ENCODE measurements at places on chromosomes 13 and 19.
A peak's percentile ranks its signal among the peaks of the same experiment; 100 is the strongest.

DNA sequence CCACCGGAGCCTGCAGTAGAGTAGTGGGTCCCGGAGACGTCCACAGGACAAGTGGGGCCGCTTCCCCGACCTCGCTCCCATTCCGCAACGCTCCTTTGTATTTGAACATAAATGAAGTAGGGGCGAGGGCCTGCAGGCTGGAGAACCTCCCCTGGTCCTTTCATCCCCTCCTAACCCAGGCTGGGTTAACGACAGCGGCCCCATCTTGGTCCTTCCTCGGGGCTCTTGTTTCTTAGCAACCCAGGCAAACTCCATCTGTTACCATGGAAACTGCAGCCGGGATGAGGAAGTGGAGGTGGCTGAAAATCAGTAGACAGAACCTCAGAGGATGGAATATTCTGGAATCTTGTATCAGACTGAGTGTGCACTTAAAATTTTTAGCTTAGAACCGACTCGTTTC, 132.6 kb upstream of the USP29 start:
- DNase-seq: no peak

GRCh38 chr13:97967948-97968347, 14.5 kb downstream of the IPO5 start:
- DNase-seq: no peak

DNA sequence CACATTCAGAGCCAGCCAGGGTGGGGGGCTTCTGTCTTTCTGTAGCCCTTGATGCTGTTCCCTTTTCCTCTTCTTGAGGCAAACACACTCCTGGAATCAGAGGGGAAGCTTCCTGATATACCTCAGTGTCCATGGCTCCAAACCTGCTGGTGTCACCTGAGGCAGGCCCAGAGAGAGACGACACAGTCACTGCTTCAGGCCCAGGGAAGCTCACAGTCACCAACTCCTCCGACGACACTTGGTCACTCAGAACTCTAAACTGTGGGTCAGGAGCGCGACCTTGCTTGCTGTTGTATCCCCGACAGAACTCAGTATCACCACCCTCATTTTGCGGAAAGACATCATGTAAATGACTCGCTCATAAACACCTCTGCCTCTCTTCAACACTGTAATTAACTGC, 1.1 kb downstream of the ATP13A1 start:
- no peak for DNase-seq

DNA sequence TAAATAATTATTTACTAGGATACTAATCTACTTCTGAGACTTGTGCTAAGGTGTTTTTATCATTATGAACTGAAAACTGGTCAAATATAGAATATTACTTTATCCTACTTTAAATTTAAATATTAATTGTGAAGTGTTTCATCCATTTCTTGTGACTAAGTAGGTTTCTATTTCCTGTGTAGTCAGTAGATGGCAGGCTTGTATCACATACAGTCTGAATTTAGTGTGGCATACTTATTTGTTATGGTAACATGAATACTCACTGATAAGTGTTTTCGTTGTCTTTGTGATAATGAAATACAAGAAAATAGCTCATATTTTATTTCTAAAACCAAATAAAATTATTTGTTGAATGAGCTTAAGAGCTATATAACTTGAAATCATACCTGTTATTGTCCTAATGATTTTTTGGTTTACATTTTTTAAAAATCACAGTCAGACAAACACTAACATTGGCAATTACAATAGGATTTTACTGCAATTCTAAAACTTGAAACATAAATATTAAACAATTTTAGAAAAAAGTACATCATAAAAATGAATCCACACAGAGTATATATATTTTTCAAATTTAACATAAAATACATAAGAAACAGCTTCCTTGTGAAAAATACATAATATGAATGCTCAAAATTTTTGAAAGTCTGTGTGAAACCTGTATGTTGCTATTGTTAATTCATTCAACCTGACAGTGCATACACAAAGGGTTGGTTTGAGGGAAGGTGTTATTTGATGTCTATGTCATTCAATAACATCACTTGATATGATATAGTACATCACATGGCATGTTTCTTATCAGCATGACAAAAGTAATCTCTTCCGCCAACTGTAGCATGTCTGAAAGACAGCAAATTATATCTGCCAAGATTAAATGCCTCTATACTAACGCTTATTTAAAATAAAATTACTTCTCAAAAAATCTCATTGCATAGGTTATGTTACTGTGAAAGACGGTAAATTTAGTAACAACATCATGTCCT, 904.8 kb upstream of the PCDH20 start:
- no peak for DNase-seq

DNA sequence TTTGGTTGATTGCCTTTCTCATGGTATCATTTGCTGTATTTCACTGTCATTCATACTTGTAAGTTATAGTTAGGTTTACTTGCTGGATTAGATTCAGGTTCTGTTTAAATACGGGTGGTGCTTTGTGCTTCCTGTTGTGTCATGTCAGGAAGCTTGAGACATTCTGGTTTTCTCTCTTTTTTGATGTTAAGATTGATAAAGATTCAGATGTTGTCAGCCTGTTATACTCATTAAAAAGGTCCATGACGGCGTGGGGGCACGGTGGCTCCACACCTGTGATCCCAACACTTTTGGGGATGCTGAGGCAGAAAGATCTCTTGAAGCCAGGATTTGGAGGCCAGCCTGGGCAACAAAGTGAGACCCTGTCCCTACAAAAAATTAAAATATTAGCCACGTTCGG, 45.7 kb downstream of the NAA16 start:
- no peak for DNase-seq

DNA sequence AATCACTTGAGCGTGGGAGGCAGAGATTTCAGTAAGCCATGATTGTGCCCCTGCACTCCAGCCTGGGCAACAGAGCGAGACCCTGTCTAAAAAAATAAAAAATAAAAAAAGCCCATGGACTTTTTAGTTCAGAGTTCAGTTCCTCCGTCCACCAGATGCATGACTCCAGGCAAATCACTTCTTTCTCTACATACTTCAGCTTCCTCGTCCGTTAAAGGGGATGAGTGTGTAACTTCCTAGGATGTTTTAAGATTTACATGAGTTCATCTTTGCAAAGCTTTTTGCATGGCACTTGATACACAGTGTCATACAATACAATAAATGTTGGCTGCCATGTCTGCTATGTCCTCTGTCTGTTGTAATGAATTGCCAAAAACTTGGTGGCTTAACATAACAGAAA, 10.0 kb upstream of the FFAR2 start:
- no peak for DNase-seq

DNA sequence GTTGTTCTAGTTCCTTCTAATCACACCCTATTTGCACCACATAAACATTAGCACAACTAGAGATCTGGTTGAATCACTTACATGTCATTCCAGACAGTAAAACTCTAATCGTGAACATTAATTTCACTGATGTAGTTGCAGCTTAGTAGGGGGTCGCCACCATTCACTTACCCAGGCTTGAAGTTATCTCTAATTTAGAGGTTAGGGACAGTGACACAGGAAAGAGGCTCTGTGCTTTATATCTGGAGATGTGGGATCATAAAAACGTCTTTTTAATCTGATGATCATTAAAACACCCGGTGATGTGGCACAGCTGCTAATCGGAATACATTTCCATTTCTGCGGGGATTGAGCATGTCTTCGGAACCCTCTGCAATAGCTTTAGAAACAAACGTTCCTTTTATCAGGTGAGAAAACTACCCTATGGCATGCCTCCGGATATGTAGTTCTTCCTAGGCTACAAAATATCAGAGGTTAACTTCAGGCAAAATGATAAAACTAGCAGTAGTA, 523.0 kb downstream of the MYO16 start:
- DNase-seq: no peak

DNA sequence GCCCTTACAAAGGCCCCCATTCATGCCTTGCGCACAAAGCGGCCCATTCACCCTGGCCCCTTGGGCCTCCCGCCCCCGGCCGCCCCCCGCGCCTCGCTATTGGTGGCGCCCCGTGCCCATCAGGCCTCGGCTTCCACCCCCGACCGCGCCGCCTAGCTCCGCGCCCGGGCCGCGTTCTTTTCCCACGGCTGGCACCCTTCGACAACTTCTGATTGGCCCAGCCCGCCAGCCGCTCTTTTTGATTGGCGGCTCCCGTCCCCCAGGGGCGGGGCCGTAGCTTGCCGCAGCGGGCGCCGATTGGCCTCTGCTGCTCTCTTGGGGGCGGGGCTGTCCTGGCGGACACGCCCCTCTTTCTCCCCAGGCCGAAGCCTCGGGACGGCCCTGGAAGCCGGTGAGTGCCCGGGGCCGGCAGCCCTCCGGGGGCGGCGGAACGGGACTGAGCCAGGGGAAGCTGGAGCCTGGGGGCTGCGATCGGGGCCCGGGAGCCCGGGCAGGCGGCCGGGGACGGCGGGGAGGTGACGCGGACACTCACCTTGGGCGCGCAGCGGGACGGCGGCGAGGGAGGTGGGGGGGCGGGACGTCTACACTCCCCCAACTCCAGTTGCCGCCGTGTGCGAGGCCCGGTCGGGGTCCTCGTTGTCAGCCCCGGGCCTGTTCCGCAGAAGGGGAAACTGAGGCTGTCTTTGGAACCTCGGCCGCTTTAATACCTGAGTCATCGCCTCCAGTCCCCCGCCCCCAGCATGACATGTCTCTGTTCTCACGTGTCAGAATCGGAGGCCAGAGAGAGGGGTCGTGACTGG, at the start of gene MYH14:
Gene MYH14, plus strand, starts transcription at position 342 of the 800 bp plus-strand sequence. CDS start 6,744 bp downstream, outside the sequence.
- peak; percentile 19 for DNase-seq

DNA sequence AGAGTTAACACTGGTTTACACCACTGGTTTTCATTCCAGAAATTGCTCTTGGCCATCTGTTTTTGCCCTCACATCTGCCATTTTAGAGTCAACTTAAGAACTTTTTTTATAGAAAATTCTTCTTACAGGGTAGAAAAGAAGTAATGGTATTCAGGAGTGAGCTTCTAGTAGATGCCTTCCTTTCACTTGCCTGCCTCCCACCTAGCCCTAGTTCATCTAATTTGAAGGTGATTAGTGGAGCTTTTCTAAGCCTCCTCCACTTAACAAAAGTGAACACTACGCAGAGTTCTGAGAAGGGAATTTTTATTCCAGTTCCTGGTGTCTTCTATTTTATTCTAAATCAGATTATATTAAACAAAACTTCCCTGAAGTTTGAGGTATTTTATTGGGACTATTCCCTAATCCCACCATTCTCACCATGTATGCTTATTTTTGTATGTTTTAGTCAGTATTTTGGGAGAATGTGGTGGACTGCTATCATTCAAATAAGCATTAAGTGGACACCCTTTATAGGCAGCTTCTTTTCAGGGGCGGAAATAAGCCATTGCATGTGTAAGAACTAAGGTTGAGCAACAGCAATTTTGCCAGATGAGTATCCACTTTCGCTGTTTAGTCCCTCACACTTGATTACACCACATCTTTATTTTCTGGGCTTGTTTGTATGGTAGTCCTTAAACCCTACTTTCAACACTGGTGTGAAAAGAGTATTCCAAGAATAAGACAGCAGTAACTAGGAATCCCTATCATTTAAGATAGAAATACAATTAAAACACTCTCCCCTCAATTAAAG, 156.9 kb downstream of the ENOX1 start:
- DNase-seq: no peak

DNA sequence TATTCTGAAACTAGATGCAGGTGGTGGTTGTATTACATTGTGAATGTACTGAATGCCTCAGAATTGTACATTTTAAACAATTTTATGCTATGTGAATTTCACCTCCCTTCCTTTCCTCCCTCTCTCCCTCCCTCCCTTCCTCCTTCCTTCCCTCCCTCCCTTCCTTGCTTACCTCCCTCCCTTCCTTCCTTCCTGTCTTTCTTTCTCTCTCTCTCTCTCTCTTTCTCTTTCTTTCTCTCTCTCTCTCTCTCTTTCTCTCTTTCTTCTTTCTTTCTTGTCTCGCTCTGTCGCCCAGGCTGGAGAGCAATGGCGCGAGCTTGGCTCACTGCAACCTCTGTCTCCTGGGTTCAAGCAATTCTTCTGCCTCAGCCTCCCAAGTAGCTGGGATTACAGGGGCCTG, 37.2 kb downstream of the IER2 start:
- no peak for DNase-seq

DNA sequence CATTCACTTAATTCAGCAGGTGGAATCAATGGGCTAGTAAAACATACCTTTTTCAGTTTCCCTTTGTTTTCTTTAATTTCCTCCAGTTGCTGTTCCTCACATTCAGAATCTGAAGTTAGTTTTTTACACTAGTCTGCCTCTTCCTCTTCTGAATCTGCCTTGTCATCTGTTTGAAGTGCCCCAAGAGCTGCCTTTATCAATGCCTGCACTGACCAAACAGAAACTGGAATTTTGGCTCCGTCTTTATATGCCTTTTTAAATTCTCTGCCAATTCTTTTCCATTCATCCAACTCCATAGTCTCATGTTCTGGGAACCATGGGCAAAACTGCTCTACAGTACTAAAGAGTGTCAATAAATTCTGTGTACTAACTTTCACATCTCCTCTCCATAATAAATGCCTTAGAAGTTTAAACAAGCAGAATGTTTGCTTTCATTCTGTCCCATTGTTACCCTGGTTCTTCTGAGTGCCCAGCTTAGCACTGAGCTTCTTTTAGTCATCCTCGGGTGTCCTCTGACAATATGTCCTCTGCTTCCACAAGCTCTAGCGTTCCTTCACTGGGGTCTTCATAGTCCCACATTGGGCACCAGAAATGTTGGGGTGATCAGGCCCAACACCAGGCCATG, 154.2 kb downstream of the ZNF486 start:
- DNase-seq: no peak

- peak; percentile 17 for DNase-seq
Observed at GRCh38 chr19:52248241-52248640, 21.1 kb upstream of the ZNF766 start.

DNA sequence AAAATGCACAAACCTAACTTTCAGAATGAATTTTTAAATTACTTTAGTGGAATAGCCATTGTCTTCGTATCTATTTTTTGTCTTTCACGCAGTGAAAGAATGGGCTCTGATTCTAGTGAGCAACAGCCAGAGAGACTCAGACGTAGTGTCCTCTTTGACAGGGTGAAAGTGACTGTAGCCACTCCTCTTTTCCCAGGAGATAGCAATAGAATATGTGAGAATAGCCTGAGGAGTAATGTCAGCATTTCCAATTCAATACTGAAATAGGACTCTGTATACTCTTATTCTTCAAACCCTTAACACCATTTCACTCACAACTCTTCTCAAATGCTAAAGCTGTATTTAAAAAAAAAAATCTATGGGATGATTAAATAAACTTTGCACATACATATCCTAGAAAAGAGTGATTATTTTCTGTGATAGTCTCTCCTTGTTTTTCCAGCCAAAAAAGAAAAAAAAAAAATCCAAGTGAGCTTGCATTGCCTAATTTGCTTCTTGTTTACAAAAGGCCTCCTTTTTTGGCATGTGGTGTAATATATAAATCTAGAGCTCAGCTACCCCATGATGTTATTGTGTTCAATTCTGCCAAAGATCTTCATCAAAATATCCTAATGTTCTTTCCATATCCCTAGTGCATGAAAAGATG, 626.1 kb upstream of the SLITRK6 start:
- DNase-seq: no peak

DNA sequence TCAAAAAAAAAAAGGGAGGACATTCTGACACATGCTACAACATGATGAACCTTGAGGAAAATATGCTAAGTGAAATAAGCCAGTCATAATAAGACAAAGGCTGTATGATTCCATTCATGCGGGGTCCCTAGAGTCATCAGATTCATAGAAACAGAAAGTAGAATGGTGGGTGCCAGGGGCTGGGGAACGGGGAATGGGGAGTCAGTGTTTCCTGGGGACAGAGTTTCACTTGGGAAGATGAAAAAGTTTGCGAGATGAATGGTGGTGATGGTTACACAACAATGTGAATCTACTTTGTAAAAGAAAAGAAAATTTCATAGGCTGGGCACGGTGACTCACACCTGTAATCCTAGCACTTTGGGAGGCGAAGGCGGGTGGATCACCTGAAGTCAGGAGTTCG, 6.1 kb upstream of the CLEC4G start:
- no peak for DNase-seq

Measured in pulmonary artery endothelial cell (primary cell).